Right lobe of liver (tissue), 6 donors: ENCODE measurements at places on chromosomes 3 and 15.

GRCh38 chr15:91528801-91529200, 324.7 kb upstream of the SLCO3A1 start:
- no peak for DNase-seq

GRCh38 chr15:22735781-22736180, 50.7 kb upstream of the NIPA1 start:
- DNase-seq = no peak

GRCh38 chr15:65184305-65184867, 756 bp downstream of the CLPX start:
- DNase-seq = peak; percentile 74

- DNase-seq = no peak
Measured at GRCh38 chr3:31704591-31705179, 172.0 kb downstream of the STT3B start.

GRCh38 chr15:74421302-74422245, 12.2 kb downstream of the SEMA7A start:
- no peak for DNase-seq

GRCh38 chr15:69482686-69483256, 30.2 kb downstream of the RPLP1 start:
- DNase-seq = peak; percentile 23

DNA sequence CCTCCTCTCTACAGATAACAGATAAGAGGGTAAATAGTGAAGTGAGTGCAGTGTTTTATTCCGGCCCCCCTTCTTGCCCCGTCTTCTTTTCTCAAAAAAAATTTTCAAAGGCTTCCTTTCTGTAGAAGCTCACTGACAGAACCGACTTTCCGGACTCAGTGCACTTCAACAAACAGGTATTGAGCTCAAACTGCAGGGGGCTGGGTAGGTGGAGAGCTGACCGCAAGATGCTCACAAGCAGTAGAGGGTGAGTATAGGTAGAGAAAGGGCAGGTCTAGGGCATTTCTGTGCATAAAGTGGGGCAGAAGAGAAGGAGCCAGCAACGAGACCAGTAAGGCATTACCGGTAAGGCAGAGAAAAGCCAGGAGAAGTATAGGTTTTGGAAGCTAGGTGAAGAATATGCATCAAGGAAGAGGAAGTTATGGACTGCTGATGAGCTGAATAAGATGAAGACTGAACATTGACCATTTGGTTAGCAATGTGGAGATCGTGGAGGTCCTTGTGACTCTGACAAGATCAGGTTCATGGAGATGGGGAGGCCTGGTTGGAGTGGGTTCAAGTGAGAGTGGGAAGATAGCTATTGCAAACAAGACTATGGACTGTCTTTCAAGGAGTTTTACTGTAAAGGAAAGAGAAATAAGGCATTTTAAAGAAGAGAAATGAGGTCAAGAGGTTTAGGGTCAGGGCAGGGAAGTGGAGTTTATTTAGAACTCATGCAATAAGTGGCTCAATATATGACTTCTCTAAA, 97.4 kb downstream of the ST6GAL1 start:
- DNase-seq = no peak

DNA sequence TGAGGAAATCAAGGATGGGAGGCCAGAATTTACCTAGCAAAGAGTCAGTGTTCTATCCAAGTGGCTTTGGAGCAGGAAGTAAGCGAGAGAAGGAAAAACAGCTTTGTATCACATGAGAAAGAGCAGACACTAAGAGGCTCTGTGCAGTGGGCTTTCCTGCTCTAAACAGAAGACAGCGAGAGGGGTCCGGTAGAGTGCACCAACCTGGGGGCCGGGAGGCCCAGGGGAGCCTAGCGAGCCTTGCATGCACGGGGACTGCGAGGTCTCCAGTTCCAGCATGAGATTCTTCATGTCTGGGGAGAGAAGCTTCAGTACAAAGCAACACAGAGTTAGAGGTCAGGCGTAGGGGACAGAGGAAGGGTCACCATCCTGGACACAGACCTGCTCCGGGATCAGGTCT, 33.5 kb downstream of the COLQ start:
- DNase-seq = no peak
